ENCODE measurements at places on chromosomes 13 and 19. TPM values are rescaled to one million over a fixed set of nuclear protein-coding genes. Genes with fewer than 3 reads are reported as not detected.
A peak's percentile ranks its signal among the peaks of the same experiment; 100 is the strongest.

GRCh38 chr13:92164822-92165221, 766.4 kb downstream of the GPC5 start:
- no peak for DNase-seq

Gene ZFR2
- polyA plus RNA-seq, result not detected

- peak; percentile 29 for DNase-seq
Observed at GRCh38 chr13:41458761-41459431, 1.5 kb downstream of the RGCC start.

Gene GPALPP1
- polyA plus RNA-seq, result 21.7 TPM

Gene HNRNPA1L2
- 8.7 TPM for polyA plus RNA-seq

GRCh38 chr19:13984186-13984585, 21.9 kb downstream of the RFX1 start:
- DNase-seq, result no peak

Gene STOML3
- polyA plus RNA-seq, result not detected

- DNase-seq, result no peak
Observed at GRCh38 chr19:6433663-6434062, at the start of gene SLC25A41. Gene SLC25A41 (minus strand): TSS chr19:6433763. CDS start chr19:6433693, 70 bp downstream.

Measured in fibroblast of lung (primary cell).